ENCODE measurements at places on chromosomes 2 and 18.

DNA sequence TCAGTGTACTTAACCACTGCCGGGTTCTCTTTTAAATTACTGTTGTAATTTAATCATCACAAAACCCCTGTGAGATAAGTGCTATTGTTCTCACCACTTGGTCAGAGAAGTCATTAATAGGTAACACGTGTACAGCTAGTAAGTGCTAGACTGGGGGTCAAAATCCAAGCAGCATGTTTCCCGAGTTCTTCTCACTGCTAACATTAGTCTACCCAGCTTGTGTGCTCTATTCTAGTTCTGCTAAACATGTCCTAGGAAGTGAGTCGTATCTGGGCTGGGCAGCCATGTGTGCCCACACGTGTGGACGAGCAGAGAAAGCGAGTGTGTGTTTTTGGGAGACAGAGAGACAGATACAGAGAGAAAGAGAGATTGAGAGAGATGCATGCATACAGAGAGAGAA lies 94.1 kb downstream of the BIN1 start:
- no peak for DNase-seq

DNA sequence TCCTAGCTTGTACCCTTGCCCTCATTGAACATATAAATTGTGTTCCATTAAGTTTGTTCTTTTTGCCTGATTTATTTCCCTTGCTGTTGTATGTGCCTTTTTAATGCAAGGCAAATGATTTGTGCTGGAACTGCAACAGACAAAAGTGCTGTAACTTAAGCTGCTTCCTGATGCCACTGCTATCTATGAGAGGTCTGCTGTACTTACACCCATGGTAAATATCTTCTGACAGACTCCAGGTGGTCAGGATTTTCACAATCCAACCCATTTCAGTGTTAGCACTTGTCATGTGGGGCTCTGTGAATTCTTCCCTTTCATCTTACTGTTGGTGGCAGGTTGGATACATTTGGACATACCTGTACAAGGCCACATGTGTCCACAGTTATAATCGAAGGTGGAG lies 63.5 kb downstream of the ARHGAP15 start:
- DNase-seq, result no peak

DNA sequence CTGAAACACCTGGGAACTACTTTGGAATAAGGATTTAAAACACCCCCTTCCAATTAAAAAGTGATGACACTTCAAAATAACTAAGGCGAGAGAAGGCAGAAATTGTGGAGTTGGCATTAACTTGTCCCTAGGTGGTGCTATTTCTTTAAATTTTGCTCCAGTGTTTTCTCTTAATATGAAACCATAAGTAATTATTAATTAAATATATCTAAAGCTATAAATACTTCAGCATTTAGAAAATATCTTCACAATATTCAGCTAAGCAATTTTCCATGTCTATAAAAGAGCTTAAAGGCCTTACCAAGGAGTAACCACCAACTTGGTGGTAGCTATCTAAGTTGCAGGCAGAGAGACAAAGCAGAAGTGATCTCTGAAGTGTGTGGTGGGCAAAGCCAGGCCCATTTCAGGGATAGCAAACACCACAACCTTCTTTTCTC lies 186.8 kb upstream of the PGAP1 start:
- no peak for DNase-seq

DNA sequence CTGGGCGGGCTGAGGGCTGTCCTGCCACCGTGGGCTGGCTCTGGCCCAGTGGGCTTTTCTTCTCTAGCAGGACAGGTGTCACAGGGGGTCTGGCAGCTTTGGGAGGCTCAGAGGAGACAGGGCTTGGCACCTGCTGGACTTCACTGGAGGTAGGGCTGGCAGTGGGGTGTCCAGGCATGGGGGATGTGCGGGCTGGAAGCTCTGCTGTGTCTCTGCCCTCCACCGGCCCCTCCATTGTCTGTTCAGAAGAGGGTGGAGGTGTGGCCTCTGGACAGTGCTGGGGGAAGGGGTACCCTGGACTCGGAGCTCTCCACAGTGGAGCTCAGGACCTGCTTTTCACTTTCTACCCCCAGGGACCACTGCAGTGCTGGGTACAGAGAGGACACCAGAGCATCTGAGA lies 9.2 kb downstream of the PTPRN start:
- no peak for DNase-seq

DNA sequence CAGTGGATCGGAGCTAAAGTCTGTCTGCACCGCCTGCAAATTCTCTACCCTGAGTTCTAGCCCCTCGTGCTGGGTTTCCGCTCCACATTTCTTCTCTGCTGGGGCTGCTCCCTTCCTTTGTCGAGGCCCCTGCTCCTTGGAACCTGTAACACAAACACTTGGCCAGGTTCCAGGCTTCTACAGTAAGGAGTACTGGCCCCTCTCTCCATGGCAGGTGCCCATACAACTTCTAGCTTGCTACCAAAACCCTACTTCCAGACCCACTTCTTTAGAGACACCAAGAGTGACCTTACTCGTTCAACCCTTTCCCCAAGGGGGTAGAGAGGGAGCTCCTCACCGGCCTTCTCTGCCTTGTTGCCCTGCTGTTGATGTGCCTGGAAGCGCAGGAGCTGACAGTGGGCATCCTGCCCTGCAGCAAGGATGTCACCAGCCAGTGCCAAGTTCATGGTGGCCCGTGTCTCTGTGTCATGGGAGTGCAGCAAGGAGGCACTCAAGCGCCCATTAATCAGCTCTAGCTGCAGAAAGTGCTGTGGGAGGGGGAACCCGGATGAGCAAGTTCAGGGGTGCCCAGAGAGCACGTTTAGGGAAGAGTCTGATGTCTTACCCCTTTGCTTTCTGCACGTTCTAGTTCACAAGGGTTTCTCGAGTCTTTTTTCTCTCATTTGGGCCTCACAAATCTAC lies 1.1 kb downstream of the PREB start:
- no peak for DNase-seq

- DNase-seq, result no peak
These were observed 198.5 kb downstream of the SP3 start for GRCh38 chr2:173766537-173767289.

GRCh38 chr2:196586511-196586991 lies 53.0 kb upstream of the CCDC150 start:
- no peak for DNase-seq

DNA sequence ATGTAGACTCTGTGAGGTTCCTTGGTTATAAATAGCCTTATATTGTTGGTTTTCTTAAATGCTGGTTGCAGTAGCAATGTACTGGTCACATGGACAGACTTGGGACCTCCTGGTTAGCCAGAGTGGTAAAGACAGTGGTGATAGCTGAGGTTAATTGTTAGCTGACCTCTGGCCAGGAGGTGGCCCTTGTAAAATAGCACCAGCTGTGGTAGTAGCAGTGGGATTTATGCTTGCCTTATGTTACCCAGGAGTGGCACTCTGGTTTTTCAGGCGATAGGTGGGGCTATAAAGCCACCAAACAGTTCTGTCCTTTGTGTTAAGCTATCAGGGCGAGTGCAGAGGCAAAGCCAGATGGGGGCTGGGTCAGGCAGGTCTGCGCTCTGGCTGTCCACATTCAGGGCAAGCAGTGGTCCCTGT lies 94.8 kb upstream of the SRD5A2 start:
- no peak for DNase-seq

DNA sequence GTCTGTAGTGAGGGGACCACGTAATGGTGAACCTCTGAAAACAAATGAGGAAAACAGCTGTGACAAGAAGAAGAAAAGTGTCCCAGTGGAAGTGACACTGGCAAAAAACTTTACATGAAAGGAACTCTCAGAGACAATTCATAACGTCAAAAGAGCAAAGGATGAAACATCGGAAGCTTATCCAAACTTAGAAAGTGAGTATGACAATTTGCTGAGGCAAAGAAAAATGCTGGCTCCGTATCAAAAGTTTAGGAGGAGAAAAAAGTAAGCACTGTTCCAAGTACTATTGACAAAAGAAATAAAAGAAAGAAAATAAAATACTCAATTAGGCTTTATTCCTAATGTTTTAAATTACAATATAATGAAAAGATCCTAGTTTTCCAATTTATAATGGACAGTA lies 91.3 kb downstream of the NOL10 start:
- no peak for DNase-seq

DNA sequence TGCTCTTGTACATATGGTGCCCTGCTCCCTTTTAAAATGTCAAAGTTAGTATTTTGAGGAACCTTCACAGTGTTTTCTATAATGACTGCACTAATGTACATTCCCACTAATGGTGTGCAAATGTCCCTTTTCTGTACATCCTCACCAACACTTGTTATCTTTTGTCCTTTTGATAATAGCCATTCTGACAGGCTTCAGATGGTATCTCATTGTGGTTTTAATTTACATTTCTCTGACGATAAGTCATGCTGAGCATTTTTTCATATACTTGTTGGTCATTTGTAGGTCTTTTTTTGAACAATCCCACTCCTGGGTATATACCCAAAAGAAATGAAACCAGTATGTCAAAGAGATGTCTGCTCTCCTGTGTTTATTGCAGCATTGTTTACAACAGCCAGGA lies 268.3 kb downstream of the FBXO15 start:
- no peak for DNase-seq

- DNase-seq, result no peak
These were observed 38.3 kb upstream of the RAPGEF4 start for GRCh38 chr2:172697296-172697695.

DNA sequence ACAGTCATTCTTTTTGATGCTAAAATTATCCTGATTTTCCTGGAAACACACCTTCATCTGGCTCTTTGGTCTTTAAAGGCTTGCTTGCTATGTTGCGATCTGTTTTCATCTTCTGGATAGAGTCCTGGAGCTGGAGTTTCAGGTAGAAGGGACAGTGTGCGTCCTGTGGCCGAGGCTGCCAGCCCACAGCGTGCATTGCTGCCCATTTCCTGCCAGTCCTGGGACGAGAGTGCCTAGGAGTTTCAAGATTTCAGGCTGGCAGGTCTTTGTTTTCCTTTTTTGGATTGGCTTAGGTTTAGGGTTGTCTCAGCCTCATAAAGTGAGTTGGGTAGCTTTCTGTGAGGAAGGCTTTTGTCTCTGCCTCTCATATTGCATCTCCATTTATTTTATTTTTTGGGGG lies 14.5 kb downstream of the DGKD start:
- DNase-seq, result no peak

DNA sequence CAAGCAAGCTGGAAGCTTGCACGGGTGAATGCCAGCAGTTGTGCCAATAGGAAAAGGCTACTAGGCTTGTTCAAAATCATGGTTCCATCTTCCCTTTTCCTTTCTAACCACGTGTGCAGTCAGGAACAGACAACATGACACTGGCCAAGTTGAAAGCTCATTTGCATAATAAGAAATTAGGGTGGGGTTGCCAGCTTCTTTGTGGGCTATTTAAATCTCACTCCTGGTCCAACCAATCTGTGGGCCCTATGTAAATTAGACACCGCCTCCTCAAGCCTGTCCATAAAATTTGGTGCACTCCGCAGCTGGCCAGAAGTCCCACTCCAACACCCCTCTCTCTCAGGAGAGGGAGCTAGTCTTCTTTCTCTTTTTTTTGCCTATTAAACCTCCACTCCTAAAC lies 1948.4 kb upstream of the PIK3C3 start:
- no peak for DNase-seq

DNA sequence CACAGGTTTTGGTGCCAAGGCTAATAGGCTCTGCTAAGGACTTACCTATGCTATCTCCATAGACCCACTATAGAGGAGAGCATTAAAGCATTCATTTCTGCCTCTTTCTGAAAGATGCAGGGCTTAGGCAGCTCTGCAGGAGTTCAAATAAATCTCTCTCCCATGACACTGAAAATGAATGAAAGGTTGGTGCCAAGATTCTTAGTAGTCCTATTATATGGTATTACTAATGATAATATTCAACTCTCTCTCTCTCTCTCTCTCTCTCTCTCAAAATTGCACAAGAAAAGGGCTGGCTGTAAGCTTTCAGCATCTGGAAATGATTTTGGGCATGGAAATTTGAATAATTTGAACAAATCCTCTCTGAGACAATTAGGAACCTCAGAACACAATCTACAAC lies 433.7 kb downstream of the MBD2 start:
- no peak for DNase-seq

DNA sequence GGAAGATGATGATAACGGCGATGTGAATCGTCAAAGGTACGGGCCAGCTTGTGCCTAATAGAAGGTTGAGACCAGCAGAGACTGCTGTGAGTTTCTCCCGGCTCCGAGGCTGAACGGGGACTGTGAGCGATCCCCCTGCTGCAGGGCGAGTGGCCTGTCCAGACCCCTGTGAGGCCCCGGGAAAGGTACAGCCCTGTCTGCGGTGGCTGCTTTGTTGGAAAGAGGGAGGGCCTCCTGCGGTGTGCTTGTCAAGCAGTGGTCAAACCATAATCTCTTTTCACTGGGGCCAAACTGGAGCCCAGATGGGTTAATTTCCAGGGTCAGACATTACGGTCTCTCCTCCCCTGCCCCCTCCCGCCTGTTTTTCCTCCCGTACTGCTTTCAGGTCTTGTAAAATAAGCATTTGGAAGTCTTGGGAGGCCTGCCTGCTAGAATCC lies 3.0 kb downstream of the FZD7 start:
- DNase-seq, result no peak

Data from stimulated activated CD8-positive, alpha-beta memory T cell treated with anti-CD3 and anti-CD28 coated beads, Interleukin-4, amount 100 ng/mL, for 1 hour (primary cell).